Bronchial epithelial cell (primary cell): ENCODE measurements at places on chromosomes 3 and 15. TPM values are rescaled to one million over a fixed set of nuclear protein-coding genes. Genes with fewer than 3 reads are reported as not detected.

The C3orf22 gene
- not detected in 2 replicates for total RNA-seq

The NUP210 gene
- under 0.01 TPM in 1 of 2 replicates, not detected in the other for total RNA-seq

The RGMA gene
- total RNA-seq, result 0.53 and 1.0 TPM in 2 replicates

The GRAMD1C gene
- 1.1 and 1.3 TPM in 2 replicates for total RNA-seq

The PTX3 gene
- 0.90 and 4.2 TPM in 2 replicates for total RNA-seq

The CLRN1 gene
- not detected in 2 replicates for total RNA-seq

The WDR72 gene
- under 0.01 and 0.13 TPM in 2 replicates for total RNA-seq

The DNAH1 gene
- total RNA-seq, result 0.79 and 1.2 TPM in 2 replicates

The CHRD gene
- total RNA-seq, result not detected in 2 replicates

The MESP2 gene
- 0.13 and 0.26 TPM in 2 replicates for total RNA-seq

The GOLGA8O gene
- 0.51 TPM in 1 of 2 replicates, not detected in the other for total RNA-seq

The TM4SF18 gene
- total RNA-seq, result not detected in 2 replicates

The PARP15 gene
- 0.13 and 0.26 TPM in 2 replicates for total RNA-seq

The TMCO5A gene
- total RNA-seq, result not detected in 2 replicates

The PROK2 gene
- total RNA-seq, result not detected in 2 replicates

The GOLGA8R gene
- 0.53 and 2.8 TPM in 2 replicates for total RNA-seq

The CLDN11 gene
- total RNA-seq, result 0.26 and 4.2 TPM in 2 replicates

The SCN5A gene
- total RNA-seq, result under 0.01 TPM in 1 of 2 replicates, not detected in the other

The COL6A5 gene
- not detected in 2 replicates for total RNA-seq

The RAD51 gene
- total RNA-seq, result 0.53 and 0.64 TPM in 2 replicates

The MCCC1 gene
- 17.9 and 20.2 TPM in 2 replicates for total RNA-seq

The WNT5A gene
- 3.9 and 11.6 TPM in 2 replicates for total RNA-seq

The GLCE gene
- 43.0 and 46.3 TPM in 2 replicates for total RNA-seq

The ANKUB1 gene
- 0.26 and 2.1 TPM in 2 replicates for total RNA-seq

The MAP6D1 gene
- 0.79 and 0.90 TPM in 2 replicates for total RNA-seq

The RYR3 gene
- under 0.01 and 0.26 TPM in 2 replicates for total RNA-seq

The LTF gene
- under 0.01 TPM in 1 of 2 replicates, not detected in the other for total RNA-seq

The LAMB2 gene
- total RNA-seq, result 174 and 189 TPM in 2 replicates

The AMT gene
- total RNA-seq, result 0.79 and 2.2 TPM in 2 replicates

The VEPH1 gene
- 0.64 and 1.3 TPM in 2 replicates for total RNA-seq

The AADAC gene
- 0.13 TPM in 1 of 2 replicates, not detected in the other for total RNA-seq

The STRA6 gene
- 0.26 TPM in 2 replicates for total RNA-seq

The ERC2 gene
- total RNA-seq, result under 0.01 and 0.13 TPM in 2 replicates

The FGF7 gene
- total RNA-seq, result 0.13 and 4.7 TPM in 2 replicates

The CADM2 gene
- total RNA-seq, result under 0.01 and 0.26 TPM in 2 replicates

The PLA2G4D gene
- total RNA-seq, result under 0.01 TPM in 2 replicates

The RTP3 gene
- not detected in 2 replicates for total RNA-seq

The RLBP1 gene
- total RNA-seq, result not detected in 2 replicates

The GOLGA6B gene
- not detected in 2 replicates for total RNA-seq

The DPPA4 gene
- not detected in 2 replicates for total RNA-seq

The KLHL40 gene
- not detected in 2 replicates for total RNA-seq

The CLDN16 gene
- total RNA-seq, result 0.26 and 0.51 TPM in 2 replicates

The KCNMB3 gene
- 0.38 and 1.1 TPM in 2 replicates for total RNA-seq

The ISLR gene
- 0.26 and 0.53 TPM in 2 replicates for total RNA-seq

The ARHGAP31 gene
- 0.26 TPM in 2 replicates for total RNA-seq

The DIS3L gene
- total RNA-seq, result 11.8 and 19.2 TPM in 2 replicates

The BFSP2 gene
- total RNA-seq, result not detected in 2 replicates

The CP gene
- total RNA-seq, result 0.13 TPM in 1 of 2 replicates, not detected in the other

The BCL6 gene
- 6.8 and 9.0 TPM in 2 replicates for total RNA-seq

The SGO1 gene
- total RNA-seq, result under 0.01 and 0.26 TPM in 2 replicates

The PAQR5 gene
- total RNA-seq, result 0.53 and 3.6 TPM in 2 replicates

The TIMP4 gene
- 1.1 and 2.6 TPM in 2 replicates for total RNA-seq

The GXYLT2 gene
- total RNA-seq, result 0.79 and 0.90 TPM in 2 replicates

The IVD gene
- total RNA-seq, result 12.4 and 19.6 TPM in 2 replicates

The IL17RE gene
- total RNA-seq, result 0.53 and 2.6 TPM in 2 replicates

The CADPS gene
- 1.3 TPM in 1 of 2 replicates, not detected in the other for total RNA-seq

The PXYLP1 gene
- 8.6 and 9.0 TPM in 2 replicates for total RNA-seq

The POLR2H gene
- total RNA-seq, result 48.4 and 112 TPM in 2 replicates

The SRGAP3 gene
- total RNA-seq, result 16.5 and 30.5 TPM in 2 replicates

The TMEM212 gene
- not detected in 2 replicates for total RNA-seq
